M059J (cell line): ENCODE measurements at places on chromosomes 16 and 17. TPM values are rescaled to one million over a fixed set of nuclear protein-coding genes. Genes with fewer than 3 reads are reported as not detected.

DNA sequence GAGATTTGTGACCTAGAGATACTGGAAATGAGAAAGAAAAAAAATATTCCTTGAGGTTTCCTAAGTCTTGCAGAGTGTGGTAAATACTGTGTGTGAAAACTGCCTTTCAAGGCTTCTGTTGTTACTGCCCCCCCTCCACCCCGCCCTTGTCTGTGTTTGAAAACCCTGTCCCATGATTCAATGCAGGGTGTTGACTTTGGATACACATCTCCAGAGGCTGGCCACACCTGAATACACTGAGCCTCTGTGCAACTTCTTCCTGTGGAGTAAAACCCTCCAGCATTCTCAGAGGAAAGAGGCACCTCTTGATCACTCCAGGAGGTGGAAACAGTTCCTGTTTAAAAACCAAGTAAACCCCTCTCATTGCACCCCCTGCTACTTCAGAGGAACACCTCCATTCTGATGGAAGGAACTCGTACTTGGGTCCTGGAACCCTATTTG lies 123.0 kb upstream of the CACNG5 start:
- no peak for DNase-seq

The NRN1L gene
- 0.42 TPM in 1 of 2 replicates, not detected in the other for total RNA-seq

The EVPL gene
- total RNA-seq = not detected in 2 replicates

The KRTAP4-4 gene
- not detected in 2 replicates for total RNA-seq

GRCh38 chr16:65117811-65118448 lies 3.9 kb downstream of the CDH11 start:
- DNase-seq = peak; percentile 81

- peak; percentile 38 for DNase-seq
These were observed 61.6 kb downstream of the SOX9 start for GRCh38 chr17:72182371-72182873.

GRCh38 chr16:20849589-20850390 lies 43.5 kb downstream of the REXO5 start:
- peak; percentile 58 for DNase-seq

- DNase-seq = no peak
These were observed 3.1 kb downstream of the TLCD2 start for GRCh38 chr17:1707107-1707506.

GRCh38 chr17:32914181-32914580 lies 13.8 kb upstream of the TMEM98 start:
- DNase-seq = no peak

- DNase-seq = peak; percentile 58
These were observed 186.0 kb downstream of the GRIN2A start for GRCh38 chr16:9996221-9996620.

DNA sequence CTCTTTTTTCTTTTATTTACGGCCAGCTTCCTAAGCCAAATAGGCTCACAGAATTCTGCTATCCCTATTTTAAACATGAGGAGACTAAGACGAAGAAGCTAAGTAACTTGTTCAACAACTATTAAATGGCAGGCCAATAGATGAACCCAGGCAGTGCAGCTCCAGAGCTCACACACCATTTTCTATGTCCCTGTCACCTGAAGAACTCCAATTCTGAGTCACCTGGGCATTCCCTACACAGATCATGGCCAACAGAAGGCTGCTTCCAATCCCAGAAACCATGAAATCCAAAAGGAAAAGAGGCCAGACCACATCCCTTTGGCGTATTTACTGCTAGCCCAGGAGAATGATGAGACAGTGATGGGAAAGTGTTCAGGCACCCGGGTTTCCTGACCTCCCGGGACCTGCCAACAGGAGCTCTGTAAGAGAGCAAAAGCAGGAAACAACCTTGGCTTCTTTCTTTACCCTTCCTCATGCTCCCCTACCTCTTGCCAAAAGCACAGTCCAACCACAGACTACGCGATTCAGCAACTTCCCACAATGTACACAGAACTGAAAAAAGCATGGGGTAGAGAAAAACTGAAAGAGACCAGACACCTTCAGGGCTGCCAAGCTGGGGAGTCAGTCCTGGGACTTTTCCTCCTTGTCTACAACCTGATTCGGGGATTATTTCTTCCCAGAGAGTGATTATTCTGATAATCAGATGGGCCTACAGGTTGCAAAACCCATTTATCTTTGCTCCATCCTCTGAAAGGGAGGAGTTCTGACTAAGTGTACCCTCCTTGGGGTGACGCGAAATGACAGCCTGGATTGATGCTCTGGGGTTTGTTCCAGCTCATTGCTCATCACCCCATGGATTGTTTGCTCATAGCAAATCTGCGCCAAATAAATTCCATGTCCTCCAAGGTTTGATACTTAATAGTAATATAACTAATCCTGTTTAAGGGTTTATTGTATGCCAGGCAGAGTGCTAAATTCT lies 47.8 kb upstream of the HAS3 start:
- peak; percentile 92 for DNase-seq

- DNase-seq = no peak
These were observed 74.4 kb downstream of the WSB1 start for GRCh38 chr17:27368151-27368795.

DNA sequence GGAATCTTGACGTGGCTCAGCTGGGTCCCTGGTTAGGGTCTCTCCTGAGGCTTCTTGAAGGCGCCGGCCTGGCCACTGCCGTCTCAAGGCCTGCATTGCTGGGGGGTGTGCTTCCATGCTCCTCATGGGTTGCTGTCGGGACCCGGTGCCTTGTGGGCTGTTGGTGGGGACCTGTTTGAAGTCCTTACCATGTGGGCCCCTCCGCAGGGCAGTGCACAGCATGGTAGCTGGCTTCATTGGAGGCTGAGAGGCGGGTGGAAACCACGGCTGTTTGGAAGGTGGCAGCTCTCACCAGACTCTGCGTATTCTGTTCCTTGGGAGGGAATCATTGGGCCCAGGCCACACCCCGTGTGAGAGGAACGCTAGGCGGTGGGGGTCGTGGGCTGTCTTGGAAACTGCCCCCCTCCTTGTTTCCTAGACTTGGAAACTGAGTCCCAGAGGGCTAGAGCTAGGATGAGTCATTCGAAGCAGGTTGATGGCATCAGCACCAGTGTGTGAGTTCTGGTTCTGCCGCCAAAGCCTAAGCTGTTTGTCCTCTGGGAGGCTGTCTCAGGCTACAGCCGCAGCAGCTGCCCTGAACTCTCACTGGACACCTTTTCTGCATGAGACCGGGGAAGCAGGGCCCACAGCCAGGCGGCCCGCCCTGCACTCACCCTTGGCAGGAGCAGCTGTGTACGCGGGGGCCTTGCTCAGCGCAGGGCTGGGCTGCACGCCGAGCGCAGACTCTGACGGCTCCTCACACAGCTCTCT lies 35.2 kb downstream of the ZNF750 start:
- DNase-seq = no peak

GRCh38 chr17:74042744-74043486 lies 160.6 kb upstream of the RPL38 start:
- DNase-seq = peak; percentile 93

GRCh38 chr17:83150369-83151055 lies 71.1 kb downstream of the METRNL start:
- no peak for DNase-seq

DNA sequence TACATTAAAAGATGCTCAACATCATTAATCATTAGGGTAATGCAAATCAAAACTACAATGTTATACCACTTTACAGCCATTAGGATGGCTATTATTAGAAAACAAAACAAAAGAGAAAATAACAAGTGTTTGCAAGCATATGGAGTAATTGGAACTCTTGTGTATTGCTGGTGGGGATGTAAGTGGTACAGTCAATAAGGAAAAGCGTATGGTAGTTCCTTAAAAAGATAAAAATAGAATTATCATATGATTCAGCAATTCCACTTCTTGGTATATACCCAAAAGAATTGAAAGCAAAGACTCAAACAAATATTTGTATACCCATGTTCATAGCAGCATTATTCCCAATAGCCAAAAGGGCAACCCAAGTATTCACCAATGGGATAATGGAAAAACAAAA lies 1.4 kb upstream of the CAPNS2 start:
- no peak for DNase-seq

The TBC1D3H gene
- not detected in 2 replicates for total RNA-seq

The NPIPB2 gene
- 0.96 TPM in 1 of 2 replicates, not detected in the other for total RNA-seq
